ENCODE measurements at places on chromosomes 2 and 18.

DNA sequence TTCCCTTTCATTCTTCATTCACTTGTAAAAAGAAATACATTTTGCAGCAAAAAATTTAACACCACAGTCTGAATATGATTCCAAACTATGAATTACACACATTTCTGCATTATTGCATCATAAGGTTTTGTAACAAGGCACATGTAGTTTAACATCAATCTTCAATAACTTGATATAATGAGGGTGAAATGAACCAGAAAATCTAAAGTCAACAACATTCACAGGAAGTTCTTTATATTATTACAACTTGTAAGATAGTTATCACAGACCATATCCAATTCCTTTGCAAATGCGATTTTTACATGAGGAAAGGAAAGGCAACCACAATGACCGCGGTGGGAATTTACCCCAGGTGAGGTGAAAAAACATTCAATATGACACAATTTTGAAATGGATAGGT lies 213.3 kb downstream of the NAPG start:
- no peak for DNase-seq

GRCh38 chr2:177753682-177754491 lies 318.7 kb downstream of the PDE11A start:
- peak; percentile 81 for DNase-seq

- no peak for DNase-seq
These were observed 65.4 kb downstream of the EPAS1 start for GRCh38 chr2:46362667-46363012.

GRCh38 chr18:58505181-58505580 lies 123.7 kb downstream of the ALPK2 start:
- DNase-seq, result no peak

- no peak for DNase-seq
These were observed 120.3 kb downstream of the UXS1 start for GRCh38 chr2:106073678-106074406.

GRCh38 chr18:54531402-54532065 lies 59.5 kb upstream of the DYNAP start:
- DNase-seq, result peak; percentile 65

DNA sequence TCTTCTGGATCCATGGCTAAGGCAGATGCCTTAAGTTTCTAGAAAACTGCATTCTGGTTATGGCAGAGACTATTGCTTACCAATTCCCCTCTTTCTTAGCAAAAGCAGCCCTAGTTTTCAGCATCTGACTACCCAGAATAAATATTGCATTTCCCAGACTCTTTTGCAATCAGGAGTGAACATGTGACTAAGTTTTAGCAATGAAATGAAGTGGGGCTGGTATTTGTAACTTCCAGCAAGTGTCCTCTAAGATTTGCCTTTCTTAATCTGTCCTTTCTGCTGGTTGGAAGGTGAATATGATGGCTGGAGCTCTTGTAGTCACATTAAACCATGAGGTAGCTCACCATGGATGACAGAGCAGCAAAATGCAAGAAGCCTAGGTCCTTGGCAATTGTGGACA lies 132.9 kb upstream of the PKDCC start:
- DNase-seq, result no peak

DNA sequence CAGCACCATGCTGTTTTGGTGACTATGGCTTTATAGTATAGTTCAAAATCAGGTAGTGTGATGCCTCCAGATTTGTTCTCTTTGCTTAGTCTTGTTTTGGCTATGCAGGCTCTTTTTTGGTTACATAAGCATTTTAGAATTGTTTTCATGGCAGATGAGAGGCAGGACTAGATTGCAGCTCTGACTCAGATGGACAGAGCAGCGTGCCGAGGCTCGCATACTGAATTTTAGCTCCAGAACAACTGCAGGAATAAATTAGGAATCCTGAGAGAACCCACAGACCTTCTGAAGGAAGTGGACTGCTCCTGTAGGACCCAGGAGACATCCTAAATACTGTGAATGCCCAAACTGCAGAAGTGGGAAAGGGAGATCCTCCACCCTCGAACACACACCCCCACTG lies 141.6 kb downstream of the NETO1 start:
- DNase-seq, result no peak

DNA sequence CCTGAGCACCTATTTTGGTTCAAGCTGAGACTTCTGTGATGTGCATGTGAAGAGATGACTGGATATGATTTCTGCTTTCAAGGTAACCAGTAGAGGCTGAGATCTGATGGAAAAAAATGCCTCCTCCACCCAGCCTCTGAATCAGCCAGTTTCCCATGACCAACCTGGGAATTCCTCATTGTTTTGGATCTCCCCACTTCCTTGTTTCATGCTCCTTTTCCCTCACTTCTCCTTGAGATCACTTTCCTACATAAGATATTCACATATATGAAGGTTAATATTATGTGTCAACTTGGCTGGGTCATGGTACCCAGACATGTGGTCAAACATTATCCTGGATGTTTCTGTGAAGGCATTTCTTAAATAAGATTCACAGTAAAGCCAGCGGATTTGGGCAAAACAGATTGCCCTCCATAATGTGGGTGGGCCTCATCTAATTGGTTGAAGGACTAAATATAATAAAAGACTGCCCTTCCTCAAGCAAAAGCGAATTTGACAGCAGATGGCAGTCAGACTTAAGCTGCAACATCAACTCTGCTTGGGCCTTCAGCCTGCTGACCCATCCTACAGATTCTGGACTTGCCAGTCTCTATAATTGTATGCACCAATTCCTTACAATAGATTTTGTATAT lies 379.4 kb downstream of the TNS1 start:
- no peak for DNase-seq

DNA sequence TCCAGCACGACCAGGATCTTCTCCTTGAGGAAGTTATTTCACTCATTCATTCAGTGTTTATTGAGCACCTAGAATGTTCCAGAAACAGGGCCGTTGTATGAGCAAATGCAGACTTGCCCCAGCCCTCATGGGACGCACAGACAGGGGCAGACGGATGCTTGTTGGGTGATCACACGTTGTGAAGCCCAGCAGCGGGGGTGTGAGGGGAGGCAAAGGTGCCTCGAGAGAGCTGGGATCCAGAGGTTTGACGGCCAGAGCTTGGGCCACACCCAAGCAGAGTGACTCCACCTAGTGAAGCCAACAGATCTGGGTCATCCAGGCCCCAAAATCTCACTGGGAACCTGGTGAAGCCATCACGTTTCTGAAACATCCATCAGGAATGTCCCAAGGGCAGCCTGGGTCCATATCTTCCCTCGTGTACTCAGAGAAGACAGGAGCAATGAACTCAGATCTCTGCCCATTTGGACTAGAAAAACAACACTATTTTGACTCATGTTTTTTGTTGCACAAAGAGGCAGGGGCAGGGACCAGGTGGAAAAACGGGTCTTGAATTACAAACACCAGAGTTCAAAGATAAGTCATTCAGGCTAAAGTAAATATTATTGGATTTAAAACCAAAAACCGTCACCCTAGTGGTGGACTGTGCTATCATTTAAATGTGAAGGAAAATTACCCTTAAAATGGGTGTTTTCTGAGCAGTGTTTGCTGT lies 54.9 kb upstream of the RBM44 start:
- no peak for DNase-seq

DNA sequence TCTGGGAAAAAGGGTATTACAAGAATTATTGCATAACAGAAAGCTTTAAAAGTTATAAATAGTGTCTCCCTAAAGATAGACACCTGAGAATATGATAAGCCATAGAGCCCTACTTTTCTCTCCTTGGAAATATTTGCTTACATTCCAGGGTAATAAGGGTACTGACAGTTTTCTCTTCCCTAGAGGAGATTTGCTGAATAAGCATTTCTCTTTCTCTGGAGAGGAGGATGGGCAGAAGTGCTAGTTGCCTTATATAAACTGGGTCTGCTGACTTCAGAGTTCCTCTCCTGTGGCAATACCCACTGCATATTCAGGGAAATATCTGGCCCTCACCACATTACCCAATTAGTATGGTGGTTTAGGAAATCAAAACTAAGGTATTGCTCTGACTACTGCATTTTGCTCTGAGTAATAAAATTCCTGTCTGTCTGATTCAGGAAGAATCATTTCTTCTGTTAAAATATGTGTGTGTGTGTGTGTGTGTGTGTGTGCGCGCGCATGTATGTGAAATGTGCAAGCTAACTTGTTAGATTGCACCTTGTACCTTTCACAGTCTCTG lies 1391.3 kb downstream of the DSC3 start:
- no peak for DNase-seq

- no peak for DNase-seq
These were observed 5.9 kb upstream of the PSMA8 start for GRCh38 chr18:26127786-26128185.
